Lung microvascular endothelial cell (primary cell): ENCODE measurements at places on chromosomes 2 and 18. TPM values are rescaled to one million over a fixed set of nuclear protein-coding genes. Genes with fewer than 3 reads are reported as not detected.

Gene HOXD11
- not detected in 2 replicates for total RNA-seq

Gene TMEM178A
- total RNA-seq = 0.22 TPM in 1 of 2 replicates, not detected in the other

Gene RGPD3
- total RNA-seq = under 0.01 TPM in 2 replicates

Gene ZNF513
- total RNA-seq = 4.8 and 7.1 TPM in 2 replicates

Gene NT5DC4
- not detected in 2 replicates for total RNA-seq
